ENCODE measurements at places on chromosomes 11 and 22.

GRCh38 chr11:35588627-35589026 is 29.6 kb upstream of the FJX1 start:
- DNase-seq, result no peak

GRCh38 chr11:67351275-67352005 is 1.9 kb downstream of the POLD4 start:
- DNase-seq, result peak; percentile 37

DNA sequence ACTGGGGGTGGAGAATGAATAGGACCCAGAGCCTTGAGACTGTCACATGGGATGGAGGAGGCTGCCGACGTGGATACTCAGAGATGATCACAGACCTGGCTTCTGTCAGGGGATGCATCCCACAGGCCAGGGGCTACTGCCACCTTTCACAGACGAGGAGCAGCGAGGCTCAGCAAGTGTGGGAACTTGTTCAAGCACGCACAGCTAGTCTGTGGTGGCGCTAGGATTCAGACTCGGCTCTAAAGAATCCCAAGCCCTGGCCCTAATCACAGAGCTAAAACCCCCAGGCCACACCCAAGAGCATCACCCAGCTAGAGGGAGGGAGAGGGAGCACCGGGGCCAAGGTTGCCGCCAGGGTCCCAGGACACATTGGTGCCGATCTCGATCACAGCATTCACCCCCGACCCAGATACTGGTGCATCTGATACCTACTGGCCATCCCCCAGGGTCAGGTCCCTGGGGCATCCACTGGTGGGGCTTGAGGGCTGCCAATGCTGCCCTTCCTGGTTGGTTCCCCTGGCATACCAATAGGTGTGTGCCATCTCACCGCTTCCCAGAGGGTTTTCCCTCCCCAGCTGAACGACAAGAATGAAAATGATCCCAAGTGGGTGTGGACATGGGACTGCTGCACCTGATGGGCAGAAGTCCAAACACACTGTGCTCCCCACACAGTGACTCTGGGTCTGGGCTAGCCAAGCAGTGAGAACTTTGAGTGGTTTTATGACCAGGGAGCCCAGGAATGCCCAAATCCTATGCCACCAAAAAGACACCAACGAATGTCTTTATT is 6.2 kb downstream of the CHST1 start:
- no peak for DNase-seq

GRCh38 chr22:31339148-31339832 is 6.9 kb downstream of the PATZ1 start:
- DNase-seq, result no peak

- DNase-seq, result no peak
Measured at GRCh38 chr11:96329855-96330510, 13.0 kb downstream of the MAML2 start.

DNA sequence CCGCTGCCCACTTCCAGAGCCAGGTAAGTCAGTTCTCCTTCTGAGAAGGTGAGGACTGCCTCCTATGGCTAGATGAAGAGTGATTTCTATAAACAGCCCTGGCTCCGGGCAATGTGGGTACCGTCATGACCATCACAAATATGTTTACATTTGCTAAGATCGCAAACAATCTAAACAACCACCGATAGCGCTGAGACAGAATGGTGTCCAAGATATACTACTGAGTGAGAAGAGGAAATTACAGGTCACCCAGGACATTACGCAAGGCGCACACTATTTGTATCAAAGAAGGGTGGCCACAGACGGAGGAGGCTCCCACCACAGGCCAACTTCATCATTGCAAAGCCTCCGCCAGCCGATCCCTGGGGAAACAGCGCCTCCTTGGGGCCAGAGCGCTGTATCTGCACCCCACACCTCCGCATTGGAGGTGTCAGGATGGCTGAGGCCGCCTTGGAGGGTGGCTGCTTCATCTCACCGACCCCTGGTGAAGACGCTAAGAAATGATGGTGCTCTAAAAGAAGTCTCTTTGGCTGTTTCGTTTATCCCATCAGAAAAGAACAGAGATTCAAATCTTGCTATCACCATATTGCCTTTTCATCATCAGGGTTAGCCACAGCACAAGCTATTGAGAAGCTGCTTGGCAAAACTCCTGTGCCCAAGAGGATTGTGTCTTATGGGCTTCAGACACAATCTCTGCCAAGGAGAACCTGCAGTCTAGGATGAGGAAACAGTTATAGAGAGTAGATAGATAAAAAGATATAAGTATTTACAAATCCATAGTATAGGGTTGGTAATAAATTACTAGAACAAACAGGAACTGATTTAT is 12.3 kb upstream of the ASRGL1 start:
- no peak for DNase-seq

GRCh38 chr11:124499711-124500110 is 43.7 kb downstream of the OR8B12 start:
- no peak for DNase-seq

GRCh38 chr11:122204206-122204605 is 88.2 kb upstream of the BLID start:
- no peak for DNase-seq

GRCh38 chr11:118338637-118339061 is 3.9 kb downstream of the CD3D start:
- no peak for DNase-seq

DNA sequence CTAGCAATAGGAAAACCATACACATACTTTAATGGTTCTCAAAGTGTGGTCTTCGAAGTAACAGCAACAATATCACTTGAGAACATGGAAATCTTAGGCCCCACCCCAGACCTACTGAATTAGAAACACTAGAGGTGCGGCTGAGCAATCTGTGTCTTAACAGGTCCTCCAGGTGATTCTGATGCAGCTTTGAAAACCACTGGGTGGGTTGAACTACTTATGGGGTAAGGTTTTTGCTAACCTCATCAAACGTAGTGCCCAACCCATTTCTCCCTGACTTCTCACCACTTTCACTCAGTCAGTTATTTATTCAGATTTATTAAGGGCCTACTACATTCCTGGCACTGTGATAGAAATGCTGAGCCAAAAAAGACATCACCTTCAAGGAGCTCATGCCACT is 3.7 kb downstream of the MPZL2 start:
- no peak for DNase-seq
